ENCODE measurements at places on chromosomes 1 and 21.

GRCh38 chr1:240772131-240772530, 160.2 kb upstream of the GREM2 start:
- no peak for DNase-seq

DNA sequence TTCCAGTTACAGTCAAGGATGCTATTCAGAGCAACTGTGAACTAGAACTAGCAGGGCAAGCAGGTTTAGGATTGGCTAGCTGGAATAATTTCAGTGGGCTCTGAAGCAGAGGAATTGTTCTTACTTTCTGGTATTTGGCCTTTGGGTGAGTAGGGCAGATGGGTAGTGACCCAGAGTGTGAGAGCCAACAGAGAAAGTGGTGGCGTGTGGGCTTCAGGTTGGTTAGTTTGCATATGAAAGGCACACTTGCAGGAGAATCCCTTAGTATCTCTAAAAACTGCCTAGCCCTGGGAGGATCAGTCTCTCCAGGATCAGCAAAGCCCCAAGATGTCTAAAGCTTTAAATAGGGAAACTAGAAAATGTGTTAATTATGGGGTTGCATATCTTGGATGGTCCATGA, 67.6 kb upstream of the LRRC8B start:
- DNase-seq, result no peak

- DNase-seq, result no peak
Observed at GRCh38 chr1:153509729-153510354, 25.9 kb downstream of the S100A6 start.

DNA sequence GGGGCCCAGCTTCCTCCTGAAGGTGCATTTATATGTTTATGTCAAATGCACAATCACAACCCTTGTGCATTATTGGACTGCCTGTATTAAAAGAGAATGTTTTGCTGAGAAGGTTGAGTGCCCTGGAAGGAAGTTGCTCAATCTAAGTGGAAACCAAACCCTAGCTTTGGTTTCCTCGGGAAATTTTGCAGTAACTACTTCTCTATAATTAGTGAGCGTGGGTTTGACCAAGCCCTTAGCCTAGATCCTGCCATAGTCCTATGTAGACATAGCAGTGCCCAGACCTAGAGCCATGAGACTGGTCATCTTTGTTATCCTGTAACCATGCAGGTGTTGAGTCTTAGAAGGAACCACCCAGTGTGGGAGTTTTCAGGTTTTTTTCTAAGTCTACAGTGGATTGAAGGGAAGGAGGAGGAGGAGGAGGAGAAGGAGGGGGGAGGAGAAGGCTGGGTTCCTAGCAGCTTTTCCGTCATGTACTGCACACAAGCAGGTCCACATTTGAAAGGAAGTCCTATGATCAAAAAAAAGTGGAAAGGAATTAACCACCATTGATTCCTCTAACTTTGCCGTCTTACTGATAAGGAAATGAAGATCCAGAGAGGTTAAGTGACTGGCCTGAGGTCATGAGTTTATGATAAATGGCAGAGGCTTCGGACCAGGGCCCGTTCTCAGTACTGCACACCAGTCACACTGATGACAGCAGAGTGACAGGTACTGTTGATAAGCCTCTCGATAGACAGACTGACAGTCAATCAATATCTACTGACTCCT, 72.2 kb upstream of the LYST start:
- no peak for DNase-seq

- DNase-seq, result no peak
Observed at GRCh38 chr1:19877181-19877750, 4.9 kb upstream of the OTUD3 start.

GRCh38 chr1:15531003-15531402, 4.4 kb downstream of the DNAJC16 start:
- no peak for DNase-seq

GRCh38 chr1:198072177-198072576, 84.6 kb upstream of the NEK7 start:
- no peak for DNase-seq

GRCh38 chr1:175801979-175802378, 58.6 kb upstream of the TNR start:
- no peak for DNase-seq

DNA sequence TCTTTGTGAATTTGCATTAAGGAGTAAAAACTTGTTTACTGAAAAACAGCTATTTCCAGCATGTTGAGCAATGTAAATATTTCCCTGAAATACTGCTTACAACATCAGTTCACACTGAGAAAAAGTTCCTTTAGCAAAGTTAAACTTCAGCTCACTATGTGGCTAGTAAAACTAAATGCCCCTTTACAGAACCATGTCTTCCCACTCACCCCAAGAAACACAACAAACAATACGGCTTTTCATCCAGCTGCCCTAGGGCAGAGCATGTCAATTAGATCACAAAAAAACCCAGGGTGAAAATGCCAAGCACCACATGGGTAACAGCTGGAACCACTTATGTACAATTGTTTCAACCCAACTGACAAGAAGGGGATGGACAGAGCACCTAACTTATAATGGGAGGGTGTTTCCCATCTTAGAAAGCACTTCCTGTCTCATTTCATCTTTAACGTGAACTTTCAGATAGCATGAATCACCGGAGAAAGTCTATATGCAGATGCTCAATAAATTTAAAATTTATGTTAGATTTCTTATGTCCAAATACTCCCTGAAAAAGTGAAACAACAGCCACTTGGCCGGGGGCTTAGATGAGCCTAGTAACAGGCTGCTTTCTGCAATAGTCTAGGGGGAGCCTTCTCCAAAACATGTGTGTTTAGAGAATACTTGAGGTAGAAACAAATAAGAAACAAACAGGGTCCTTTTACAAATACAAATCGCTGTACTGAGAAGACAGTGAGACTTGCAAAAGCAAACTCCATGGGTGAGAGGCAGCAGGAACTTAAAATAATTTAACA, 6.6 kb downstream of the NID1 start:
- peak; percentile 86 for DNase-seq

DNA sequence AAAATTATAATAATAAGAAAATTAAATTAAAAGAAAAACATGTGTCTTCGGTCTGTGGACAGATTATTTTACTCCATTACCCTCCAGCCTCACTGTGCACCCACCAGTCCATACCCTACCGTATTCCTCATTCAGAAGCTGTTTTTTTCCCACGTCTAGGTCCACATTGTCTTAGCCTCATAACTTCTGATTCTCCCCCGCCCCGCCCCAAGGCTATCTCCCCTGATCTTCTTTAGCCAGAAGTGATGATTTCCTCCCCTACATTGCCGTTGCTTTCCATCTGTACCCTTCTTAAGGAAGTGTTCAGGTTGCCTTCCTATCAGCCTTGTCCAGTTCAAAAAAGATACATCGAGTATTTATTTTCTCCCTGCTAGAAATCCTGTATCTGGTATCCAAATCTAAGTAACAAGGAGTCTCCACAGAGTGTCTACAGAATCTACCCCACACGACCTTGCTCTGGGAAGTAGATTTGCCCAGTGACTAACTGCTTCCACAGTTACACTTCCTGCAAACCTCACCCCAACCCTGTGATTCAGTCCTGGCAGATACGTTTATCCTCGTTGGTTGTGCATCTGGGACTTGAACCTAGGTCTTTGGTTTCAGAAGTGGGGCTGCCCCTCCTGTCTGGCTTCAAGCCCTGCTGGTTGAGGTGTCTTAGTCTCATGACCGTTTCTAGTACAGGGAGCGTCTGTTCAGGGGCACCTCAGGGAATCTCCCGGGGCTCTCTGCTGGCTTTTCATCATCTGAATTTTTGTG, 470.2 kb downstream of the CAMTA1 start:
- peak; percentile 27 for DNase-seq

- DNase-seq, result no peak
Observed at GRCh38 chr1:165905853-165906252, 78.4 kb downstream of the UCK2 start.

- DNase-seq, result no peak
Observed at GRCh38 chr1:87091425-87091824, 177.0 kb downstream of the HS2ST1 start.

- DNase-seq, result no peak
Observed at GRCh38 chr1:234454926-234455325, 24.1 kb downstream of the TARBP1 start.

GRCh38 chr1:213466541-213466940, 415.5 kb downstream of the RPS6KC1 start:
- DNase-seq, result no peak

DNA sequence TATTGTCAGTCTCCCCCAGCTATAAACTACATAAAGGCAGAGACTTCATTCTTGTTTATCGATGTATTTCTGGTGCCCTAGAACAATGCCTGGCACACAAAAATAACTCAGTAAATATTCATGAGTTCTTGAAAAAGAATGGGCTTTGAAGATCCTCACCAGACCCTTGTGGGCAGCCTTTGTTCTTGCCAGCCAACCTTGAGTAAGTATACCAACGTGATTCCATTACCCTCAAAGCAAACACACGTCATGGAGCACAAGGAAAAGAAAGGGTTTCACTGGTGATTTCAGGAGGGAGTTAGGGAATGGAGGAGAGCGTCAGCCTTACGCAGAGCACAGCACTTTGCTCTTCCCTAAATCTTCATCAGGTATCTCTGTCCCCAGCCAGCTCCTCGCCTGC, 29.4 kb downstream of the NMNAT2 start:
- DNase-seq, result no peak

DNA sequence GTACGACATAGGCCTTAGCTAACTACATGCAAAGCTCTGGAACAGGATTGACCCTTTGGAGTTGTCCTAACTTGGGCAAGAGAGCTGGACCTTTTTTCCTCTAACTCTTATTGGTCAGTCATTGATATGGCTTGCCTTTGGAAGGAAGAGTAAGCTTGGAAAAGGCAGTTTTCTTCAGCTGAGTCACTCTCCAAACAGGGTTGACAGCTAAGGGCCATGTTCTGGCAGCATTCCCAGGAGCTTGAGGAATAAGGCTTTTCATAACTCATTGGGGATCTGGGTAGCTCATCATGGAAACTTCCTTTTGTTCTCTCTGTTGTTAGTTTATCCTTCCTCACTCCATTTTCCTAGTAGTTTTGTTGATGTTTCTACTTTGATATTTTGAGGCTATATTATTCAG, 14.5 kb upstream of the ERRFI1 start:
- DNase-seq, result peak; percentile 94

DNA sequence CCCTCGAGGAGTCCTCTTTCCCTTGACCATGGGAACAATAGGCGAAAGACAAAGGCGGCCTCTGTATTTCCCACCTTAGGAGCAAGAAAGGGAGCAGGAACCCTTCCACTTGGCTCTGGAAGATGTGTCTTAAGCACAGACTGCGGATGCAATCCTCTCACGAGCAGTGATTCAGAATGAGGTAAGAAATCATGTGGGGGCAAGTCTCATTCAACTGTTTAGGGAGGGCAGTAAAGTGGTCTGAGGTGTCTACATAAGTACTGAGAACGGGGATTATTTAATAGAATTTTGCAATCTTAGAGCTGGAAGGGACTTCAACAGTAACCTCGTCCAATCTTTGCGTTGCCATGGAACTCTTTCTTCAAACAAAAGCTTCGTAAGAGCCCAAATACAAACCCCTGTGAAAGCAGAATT, 1.6 kb upstream of the DYRK3 start:
- peak; percentile 59 for DNase-seq

DNA sequence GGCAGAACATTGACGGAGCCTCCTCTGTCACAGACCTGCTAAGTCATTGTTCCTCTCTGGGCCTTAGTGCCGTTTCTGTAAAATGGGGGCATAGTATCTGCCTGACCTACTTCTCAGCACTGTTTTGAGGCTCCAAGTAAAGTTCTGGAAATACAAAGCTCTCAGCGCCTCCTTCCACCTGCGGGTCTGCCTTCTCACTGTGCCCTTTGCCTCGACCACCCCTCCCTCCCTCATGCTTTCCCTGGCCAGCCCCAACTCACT, 15.4 kb upstream of the WASF2 start:
- no peak for DNase-seq

- DNase-seq, result no peak
Observed at GRCh38 chr1:202952818-202953217, 5.3 kb downstream of the ADIPOR1 start.

- DNase-seq, result no peak
Observed at GRCh38 chr21:28516021-28516420, 476.7 kb downstream of the LTN1 start.

GRCh38 chr1:41153750-41154274, 88.3 kb downstream of the SCMH1 start:
- no peak for DNase-seq

DNA sequence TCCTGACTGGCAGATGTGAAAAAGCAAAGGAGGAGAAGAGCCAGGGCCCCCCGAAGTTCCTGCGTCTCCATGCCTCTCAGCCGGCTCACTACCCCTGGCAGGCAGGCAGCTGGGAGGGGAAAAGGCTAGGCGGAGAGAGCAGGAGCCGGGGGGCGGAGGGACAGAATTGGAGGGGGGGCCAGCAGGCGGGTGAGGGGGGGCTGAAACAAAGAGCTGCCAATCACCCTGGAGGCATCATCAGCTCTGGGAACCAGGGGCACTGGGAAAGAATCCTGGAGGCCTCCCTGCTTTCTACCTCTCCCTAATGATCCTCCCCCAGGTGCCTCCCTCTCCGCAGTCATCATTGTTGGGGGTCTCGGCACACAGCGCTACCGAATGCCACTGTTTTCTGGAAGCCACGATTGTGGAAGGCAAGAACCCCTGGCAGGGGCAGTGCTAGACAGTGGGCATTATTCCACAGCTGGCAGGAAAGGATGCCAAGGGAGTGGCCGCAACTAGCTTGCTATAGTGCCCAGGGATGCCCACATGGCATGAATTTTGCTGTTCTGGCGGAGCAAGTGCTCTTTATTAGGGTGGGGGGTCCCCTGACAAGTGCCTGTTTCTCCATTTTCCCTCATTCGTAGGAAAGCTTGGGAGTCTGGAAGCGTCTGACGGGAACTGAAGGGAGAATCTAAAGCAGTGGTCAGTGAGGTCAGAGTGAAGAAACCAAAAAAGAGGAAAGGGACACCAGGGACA, at the start of gene THBS3:
TSS of gene THBS3 (minus strand) at position 92 of the 735 bp plus-strand sequence. CDS start at position 71, 21 bp downstream.
- DNase-seq, result no peak

- DNase-seq, result no peak
Observed at GRCh38 chr21:45353200-45353599, 51.8 kb upstream of the COL18A1 start.

DNA sequence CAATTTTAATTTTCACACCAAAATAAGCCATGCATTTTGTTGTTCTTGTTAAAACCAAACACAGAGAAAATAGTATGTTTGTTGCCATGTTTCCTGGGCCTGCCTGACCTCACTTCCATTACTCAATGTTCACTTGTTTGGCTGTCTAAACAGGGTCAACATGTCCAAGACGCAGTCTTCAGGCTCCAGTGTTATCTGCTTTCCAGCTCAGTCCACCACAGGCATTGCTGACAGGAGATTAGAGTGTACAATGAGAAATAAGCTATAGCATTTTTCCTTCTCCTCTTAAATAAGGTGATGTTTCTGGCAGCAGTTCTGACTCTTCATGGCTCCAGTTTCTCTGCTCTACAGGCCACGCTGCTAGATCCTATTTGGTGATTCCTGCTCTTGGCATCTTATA, 1030.5 kb downstream of the KCNT2 start:
- DNase-seq, result no peak

DNA sequence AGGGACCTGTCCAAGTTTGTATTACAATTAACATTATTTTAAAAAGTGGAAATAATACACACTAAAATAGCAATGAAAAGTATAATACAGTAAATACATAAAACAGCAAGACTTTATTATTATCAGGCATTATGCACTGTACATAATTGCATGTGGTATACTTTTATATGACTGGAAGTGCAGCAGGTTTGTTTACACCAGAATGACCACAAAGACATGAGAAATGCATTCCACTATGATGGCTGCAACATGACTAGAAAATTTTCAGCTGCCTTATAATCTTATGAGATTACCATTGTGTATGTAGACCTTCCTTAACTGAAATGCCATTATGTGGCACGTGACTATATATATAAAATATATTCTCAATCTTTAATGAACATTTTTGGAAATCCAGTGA, 1699.6 kb downstream of the KCNT2 start:
- peak; percentile 19 for DNase-seq
